ENCODE measurements at places on chromosomes 11 and 22.

GRCh38 chr22:28589102-28589750, 90.4 kb downstream of the TTC28 start:
- DNase-seq: no peak

DNA sequence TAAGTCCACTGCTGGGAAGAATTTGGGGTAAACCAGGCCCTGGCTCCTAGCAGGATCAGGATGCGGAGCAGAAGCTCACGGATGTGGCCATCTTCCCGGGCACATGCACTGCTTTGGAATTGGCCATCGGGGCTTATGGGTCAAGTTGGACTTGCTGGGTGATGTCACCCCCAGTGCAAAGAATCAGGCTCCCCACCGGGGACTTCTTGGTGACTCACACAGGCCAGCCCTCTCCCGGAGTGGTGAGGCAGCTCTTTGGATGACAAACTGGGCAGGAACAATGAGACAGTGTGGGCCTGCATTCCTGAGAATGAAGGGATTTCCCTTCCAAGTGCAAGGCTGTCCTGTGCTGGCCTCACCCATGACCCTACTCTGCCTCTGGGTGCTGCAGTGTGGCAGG, 128.8 kb upstream of the ANO1 start:
- DNase-seq: no peak

DNA sequence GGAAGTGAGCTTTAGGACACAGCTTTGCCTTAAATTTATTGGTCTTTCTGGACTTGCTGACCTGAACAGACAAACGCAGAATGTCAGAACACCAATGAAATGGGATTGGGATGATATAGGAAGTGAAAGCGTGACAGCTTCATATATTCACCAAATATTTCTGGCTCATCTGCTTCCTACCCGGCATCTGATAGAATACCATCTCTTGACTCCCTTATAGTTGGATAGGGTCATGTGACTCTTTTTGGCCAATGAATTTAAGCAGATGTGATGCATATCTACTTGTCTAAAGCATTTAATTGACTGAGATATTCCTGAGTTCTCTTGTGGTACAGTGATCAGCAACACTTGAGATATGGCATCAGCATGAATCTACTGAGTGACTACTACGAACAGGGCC, 2.5 kb upstream of the CAPRIN1 start:
- DNase-seq: no peak

DNA sequence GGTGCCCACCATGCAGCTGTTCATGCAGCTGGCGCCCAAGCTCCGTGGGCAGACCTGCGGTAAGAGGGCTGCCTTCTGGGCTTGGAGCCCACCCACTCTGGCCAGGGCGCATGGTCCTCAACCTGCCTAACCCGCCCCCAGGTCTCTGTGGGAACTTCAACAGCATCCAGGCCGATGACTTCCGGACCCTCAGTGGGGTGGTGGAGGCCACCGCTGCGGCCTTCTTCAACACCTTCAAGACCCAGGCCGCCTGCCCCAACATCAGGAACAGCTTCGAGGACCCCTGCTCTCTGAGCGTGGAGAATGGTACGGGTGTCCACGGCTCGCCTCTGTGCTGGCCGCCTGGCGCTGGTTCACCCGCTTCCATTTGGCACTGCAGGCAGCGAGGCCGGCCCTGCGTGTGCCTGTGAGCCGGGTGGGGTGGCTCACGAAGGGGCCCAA, 11.0 kb downstream of the MUC5AC start:
- DNase-seq: no peak

- DNase-seq: no peak
Measured at GRCh38 chr11:12628314-12628713, 45.9 kb upstream of the TEAD1 start.

- no peak for DNase-seq
Measured at GRCh38 chr11:57163160-57163868, 18.4 kb upstream of the LRRC55 start.

- DNase-seq: no peak
Measured at GRCh38 chr11:129368889-129369672, 6.6 kb upstream of the BARX2 start.

DNA sequence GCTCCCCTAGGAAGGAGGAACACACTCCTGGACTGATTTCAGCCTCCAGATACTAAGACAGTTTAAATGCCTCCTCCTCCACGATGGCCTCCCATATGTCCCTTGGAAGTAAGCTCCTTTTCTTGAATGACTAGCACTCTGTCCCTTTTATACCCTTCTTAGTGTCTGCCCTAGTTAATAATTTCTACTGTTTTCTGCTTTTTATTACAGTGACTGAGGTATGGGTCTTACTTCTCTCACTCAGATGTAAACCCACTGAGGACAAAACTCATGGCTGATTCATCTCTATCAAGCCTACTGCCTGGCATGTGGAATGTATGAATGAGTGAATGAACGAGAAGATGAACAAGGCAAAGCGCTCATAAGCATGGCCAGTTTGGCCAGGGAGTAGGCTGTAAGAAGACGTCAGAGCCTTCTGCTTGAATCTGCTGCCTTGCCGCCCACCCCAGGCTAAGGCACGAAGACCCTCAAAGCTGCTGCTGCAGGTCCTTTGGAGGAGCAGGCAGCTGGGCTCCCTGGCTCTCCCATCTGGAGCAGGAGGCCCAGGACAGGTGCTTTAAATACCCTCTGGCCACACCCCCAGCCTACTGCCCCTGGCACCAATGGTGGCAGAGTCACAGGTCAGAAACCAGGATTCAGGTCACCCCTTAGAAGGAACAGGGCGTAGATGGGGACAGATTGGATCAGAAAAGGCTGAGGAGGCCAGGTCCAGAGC, 8.2 kb upstream of the PGA3 start:
- DNase-seq: no peak

DNA sequence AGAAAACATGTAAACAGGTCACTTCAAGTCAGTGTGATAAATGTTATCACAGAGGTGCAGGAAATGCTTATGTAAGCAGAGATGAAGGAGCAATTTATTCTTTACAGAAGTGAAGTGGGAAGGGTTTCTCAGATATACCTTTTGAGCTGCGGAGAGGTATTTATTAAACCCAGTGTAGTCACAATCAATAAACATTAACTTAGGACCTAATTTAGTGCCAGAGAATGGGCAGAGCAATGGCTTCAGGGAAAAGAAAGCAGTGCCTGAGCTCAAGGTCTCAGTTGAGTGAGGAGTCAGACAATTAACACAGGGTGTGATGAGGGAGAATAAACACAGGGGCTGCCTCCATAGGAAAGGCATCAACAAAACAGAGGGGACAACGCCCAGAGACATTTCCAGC, 1.9 kb downstream of the MS4A5 start:
- no peak for DNase-seq

Data from stimulated activated CD4-positive, alpha-beta T cell treated with anti-CD3 and anti-CD28 coated beads, Interleukin-2, amount 100 ng/mL, for 48 hours (primary cell).